ENCODE measurements at places on chromosomes 13 and 19.

DNA sequence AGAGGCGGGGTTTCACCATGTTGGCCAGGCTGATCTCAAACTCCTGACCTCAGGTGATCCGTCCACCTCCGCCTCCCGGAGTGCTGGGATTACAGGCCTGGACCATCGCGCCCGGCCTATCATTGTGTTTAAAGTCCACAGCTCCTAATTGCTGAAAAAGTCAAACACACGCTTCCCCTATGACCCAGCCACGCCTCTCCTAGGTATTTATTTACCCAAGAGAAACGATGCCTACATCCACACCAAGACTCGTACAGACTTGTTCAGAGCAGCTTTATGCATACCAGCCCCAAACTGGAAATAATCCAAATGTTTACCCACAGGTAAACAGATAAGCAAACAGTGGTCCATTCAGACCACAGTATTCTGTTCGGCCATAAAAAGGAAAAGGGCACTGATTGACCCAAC, 15.1 kb downstream of the ZNRF4 start:
- DNase-seq: no peak

- no peak for DNase-seq
Observed at GRCh38 chr19:8161135-8161646, 11.8 kb upstream of the FBN3 start.

DNA sequence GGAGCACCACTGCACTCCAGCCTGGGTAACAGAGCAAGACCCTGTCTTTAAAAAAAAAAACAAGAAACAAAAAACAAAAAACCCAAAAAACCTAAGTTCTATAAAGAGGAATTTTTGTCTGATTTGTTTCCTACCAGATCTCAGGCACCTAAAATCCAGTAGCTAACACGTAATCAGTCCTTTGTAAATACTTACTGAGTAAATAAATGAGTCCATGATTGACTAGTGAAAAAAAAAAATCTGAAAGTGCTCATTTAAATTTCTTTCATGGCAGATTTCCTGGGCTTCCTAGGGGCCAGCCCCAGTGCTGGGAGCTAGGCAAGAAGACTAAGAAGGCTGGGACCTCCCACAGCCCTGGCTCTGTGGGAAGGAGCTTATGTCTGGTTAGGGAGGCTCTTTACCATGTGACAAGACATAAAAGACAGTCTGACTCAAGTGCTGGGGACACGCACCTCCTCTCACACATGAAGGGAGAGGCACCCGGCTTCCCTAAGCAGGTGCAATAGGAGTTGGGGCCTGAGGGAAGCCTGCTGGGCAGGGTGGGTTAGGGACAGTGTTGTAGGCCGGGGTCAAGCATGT, 22.5 kb downstream of the LIG1 start:
- DNase-seq: no peak

GRCh38 chr13:32039056-32039455, 7.5 kb downstream of the FRY start:
- DNase-seq: no peak

- DNase-seq: no peak
Observed at GRCh38 chr13:71448080-71448630, 418.8 kb downstream of the DACH1 start.

DNA sequence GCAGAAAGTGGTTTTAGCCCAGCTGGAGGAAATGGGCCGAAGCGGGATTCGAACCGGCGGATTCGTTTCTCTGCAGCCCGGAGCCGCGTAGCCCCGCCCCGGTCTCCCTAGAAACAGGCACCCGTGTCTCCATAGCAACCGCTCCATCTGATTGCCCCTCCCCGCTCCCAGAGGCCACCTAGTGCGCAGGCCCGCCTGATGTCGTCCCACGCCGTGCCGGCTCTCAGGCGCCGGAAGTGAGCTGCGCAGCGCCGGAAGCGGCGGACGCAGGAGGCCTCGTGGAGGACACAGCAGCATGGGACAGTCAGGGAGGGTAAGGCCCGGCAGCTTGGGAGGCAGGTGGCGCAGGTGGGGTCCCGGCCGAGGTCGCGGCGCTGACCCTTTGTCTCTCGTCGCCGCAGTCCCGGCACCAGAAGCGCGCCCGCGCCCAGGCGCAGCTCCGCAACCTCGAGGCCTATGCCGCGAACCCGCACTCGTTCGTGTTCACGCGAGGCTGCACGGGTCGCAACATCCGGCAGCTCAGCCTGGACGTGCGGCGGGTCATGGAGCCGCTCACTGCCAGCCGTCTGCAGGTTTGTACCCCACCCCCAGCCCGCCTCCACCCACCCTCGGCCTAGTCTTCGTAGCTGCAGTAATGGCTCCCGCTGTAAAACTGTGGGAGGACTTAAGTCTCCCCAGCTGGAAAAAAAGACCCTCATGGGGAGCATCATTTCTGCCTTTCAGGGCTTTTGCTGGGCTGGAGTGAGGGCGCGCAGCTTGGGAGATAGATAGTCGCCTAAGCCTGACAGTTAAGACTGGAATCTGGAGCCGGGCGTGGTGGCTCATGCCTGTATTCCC, at the start of gene PPAN:
TSS of gene PPAN (plus strand) at position 263 of the 837 bp plus-strand sequence. CDS start at position 296, 33 bp downstream.
- DNase-seq: peak; percentile 97

GRCh38 chr13:95676105-95676761, 706 bp upstream of the DNAJC3 start:
- peak; percentile 21 for DNase-seq

GRCh38 chr19:1648459-1648849, 4.0 kb downstream of the TCF3 start:
- no peak for DNase-seq

DNA sequence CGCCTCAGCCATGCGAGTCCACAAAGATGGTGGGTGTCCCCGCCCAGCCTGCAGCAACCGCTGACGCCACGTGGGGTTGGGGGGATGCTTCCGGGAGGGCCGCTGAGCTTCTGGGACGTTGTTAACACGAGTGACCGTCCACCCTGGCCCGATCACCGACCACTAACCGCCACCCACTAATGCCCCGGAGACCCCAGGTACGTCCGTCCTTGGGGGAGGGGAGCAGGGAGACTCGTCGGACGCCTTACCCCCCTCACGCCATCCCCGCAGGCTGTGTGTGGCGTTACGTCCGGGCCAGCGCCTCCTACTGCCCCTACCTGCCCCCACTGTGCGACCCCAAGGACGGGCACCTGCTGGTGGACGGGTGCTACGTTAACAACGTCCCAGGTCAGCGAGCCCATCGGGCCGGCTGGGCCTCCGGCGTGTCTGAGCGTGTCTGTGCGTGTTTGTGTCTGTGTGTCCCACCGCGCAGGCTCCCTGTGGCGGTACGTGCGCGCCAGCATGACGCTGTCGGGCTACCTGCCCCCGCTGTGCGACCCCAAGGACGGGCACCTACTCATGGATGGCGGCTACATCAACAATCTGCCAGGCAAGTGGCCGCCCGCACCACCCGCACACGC, 21.3 kb downstream of the PNPLA6 start:
- DNase-seq: no peak

DNA sequence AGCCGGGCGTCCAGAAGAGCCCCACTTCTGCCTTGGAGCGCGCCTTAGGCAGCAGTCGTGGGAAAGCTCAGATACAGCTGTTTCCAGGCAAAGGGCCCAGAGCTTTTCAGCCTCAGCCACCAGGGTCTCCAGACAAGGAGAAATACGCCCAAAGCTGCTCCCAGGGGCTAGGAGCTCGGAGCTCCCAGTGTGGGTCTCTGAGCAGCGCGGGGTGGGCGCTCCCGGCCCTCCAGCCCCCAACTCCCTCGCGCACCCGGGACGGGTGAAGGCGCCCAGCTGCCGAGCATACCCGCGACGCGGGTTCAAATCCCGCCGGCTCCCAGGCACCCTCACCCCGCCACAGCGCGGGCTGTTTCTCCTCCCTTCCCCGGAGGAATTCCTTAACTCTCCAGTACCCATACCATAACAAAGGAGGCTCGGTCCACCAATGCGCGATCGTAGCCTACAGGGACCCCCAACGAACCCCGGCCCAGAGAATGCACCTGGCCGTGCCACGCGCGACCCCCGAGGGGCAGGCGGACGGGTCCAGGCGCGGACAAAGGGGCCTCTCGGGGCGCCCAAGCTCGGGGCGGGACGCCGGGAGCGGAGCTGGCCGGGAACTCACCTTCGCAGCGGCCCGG, 507 bp downstream of the COL4A1 start:
- DNase-seq: no peak

DNA sequence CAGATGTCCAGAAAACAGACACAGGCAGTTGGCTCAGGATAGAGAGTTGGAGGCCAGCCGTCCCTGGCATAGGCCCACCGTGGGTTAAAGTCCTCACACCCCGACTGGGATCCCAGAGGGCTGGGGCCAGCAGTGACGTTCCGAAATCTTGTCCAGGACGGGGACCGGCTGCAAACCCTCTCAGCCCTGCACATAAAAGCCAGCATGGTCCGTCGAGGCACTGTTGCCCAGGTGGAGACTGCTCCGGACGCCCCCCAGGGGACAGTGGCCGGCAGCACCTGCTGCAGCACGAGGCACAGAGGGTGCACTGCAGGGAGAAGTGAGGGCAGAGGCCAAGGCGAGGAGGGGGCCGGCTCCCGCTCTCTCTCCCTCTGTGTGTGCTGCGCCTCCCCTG, 4.3 kb upstream of the IFNL2 start:
- no peak for DNase-seq

- DNase-seq: no peak
Observed at GRCh38 chr19:28492621-28493020, 720.3 kb downstream of the UQCRFS1 start.

GRCh38 chr13:98039261-98039660, 85.8 kb downstream of the IPO5 start:
- DNase-seq: no peak

DNA sequence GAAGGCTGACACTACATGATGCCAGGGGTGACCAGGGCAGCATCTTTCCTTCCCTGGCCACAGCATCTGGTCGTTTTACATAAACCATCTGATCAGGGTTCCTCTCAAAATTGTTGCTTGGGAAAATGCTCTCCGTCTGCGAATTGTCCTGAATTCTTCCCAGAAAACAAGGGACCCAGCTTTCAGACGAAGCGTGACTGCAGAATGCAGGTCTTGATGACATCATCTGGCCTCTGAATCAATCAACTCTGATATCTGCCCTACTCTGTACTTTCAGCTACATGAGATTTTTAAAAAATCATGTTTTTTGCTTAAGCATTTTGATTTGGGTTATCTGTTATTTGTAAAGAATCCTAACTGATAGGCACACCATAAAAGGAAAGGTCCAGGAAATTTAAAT, 246.6 kb upstream of the IRS2 start:
- no peak for DNase-seq

GRCh38 chr13:99500839-99501183, 461 bp upstream of the TM9SF2 start:
- DNase-seq: peak; percentile 3

GRCh38 chr13:103192511-103193135, 126.4 kb upstream of the SLC10A2 start:
- no peak for DNase-seq

DNA sequence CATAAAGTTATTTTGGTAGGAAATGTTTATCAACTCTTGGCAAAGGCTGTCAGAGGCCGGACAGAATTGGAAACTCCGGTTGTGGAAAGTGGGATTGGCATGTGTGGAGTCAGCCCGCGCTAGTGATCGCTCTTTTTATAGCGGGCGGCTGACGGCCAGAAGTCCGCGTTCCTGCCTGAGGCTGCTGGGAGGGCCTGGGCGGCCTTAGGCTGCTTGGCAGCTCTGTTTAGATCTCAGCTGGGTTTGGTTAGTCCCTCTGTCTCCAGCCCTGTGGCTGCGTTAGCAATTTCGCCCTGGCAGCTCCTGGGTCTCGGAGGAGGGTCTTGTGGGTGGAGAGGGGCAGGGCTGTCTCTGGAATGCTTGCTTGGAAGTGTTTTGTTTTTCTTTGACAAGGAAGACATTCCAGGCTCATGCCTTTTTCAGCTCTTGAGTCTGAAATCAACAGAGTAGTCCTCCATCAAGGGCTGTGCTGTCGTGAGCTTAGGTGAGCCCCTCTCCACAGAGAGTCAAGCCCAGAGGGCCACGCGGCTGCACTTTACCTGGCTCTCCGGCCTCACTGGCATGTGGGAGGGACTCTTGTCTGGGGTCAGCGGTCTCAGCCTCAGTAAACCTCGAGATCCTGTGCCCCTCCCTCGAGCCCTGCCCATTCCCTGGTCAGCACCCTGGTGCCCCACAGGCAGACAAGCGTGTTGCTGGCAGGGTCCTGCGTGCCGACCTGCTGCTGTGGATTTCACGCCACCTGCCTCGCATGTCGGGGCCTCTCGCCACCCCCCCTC, 22.5 kb downstream of the DOT1L start:
- no peak for DNase-seq

DNA sequence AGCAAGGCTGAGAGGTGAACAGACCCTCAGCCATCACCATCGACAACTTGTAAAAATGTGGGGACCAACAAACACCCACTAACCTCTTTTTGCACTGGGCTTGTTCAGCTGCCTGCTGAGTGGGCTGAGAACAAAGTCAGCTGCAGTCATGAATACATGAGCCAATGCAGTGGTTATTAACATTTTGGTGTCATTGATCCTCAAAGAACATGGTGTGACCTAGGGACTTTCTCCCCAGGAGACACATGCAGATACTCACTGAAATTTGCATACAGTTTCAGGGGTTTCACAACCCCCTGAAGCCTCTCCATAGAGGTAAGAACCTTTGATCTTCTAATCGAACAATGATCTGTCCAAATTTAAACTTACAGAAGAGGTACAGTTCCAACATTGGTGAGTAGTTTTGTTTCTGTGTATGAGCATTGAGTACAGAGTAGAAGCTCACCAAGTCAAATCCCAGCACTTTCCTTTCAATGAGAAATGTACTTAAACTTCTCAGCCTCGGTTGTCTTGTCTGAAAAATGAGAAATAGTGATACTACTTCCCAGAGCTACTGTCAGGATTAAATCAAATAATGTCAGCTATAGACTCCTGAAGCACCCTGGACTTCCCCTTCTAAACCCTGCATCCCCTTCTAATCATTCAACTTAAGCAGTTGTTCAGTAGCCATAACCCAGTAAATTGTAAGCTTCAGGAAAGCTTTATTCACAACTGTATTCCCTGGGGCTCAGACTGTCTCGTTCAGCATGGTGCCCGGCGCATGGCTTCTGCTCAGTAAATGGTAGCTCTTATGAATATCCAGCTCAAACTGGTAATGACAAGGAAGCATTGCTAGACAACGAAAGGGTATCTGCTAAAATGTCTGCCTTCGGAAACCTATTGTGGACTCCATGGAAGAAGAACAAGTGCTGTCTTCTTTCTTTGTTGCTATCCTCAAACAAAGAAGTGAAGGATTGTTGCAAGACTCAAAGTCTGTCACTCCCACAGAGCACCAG, 148.7 kb downstream of the FOXO1 start:
- DNase-seq: no peak

- DNase-seq: no peak
Observed at GRCh38 chr19:1452802-1453524, 3.0 kb downstream of the APC2 start.

DNA sequence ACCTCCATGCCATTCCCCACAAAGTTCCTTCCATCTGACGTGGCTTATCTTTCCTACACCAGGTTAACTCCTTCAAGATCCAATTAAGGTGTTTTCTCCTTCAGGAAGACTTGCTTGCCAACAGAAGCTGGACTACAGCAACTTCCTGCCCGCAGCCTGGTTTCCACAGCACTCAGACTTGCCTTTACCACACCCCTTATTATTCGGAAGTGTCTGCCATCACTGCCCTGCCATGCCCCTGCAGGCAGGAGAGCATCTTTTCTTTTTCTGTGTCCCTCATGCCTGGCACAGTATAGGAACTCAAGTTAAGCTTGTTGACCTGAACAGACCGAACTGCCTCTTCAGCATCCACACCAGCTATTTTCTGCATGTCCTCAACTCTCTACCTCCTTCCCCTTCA, 168.0 kb downstream of the FOXO1 start:
- no peak for DNase-seq
